ENCODE measurements at places on chromosomes 16 and 17. TPM values are rescaled to one million over a fixed set of nuclear protein-coding genes. Genes with fewer than 3 reads are reported as not detected.

DNA sequence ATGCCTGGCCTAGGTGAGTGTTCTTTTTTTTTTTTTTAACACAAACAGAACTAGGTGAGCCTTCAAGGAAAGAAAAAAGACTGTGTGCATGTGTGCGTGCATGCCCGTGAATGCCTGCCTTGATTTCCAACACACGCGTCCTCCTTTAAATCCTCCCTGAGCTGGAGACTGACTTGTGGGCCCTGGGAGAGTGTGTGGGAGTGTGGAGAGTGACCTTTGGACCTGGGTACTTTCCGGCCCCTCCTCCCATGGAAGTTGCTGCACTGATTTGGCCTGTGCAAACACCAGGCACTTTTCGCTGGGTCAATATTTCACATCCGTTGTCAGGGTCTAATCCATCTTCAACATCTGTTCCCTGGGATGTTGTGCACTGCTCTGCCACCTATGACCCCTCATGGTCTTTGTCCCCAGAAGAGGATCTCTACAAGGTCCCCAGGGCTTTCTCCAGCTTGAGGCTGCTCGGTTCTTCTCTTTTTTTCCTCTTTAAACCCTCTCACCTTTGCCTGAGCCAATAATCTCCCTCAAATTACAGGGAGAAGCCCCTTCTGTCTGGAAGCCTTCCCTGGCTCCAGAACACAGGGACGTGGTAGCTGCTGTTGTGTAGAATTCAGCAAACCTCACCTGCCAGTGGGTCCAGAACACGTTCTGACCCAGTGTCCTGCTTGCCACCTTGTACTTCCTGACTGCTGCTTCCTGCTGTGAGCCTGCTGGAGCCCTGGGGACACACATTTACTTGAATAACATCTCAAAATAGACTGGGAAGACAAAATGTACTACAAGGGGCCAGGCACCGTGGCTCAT, 20.8 kb upstream of the ATP5MC1 start:
- DNase-seq = peak; percentile 58

DNA sequence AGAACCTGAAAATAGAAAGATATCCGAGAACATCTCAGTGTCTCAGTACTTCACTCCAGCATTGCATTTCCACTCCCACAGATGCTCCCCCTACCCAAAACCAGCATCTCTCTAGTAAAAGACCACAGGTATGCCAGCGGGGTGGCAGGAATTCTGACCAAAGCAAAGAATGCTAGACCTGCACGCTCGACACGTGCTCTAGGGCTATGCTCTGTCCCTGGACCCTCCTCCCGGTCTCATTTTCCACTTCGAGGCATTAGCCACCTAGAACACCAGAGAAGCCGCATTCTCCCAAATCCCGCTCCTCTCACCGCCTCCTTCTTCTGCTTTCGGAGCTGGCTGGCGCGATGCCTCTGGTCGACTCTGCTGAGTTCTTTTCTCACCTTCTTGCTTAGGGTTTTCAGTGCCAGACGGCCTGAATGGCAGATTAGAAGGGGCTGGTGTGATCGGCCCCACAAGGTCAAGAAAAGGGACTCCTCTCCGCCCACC, 487 bp downstream of the TSR1 start:
- peak; percentile 73 for DNase-seq

The FOXO3B gene
- 10.7 TPM for total RNA-seq

GRCh38 chr16:66585481-66586239, 6.4 kb downstream of the CMTM2 start:
- DNase-seq = peak; percentile 22

DNA sequence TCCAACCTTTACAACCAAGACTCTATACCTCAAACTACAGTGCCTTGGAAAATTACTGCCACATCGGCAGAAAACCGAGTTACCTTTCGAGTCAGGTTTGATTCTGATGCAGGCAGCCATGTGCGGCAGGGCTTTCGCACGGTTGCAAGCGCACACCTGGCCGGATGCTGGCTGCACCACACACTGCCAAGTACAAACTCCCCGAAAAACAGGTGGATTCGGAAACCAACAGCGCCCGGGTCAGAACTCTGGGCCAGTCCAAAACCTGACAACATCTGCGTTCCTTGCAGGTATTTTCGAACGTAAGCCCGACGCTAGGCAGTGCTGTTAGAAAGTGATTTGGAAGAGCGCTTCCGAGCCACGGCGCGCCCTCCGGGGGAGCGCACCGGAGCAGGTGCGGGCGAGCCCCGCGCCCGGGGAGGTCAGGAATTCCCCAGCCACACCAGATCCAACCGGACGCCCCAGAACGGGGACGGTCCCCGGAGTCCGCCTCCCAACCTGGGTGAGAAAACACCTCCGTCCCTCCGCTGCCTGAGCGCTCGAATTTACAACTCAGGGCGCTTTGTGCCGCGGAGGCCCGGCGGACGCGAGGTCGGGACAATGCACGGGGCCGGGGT, 1.2 kb downstream of the USP7 start:
- peak; percentile 71 for DNase-seq

GRCh38 chr17:13253733-13254410, 236.0 kb upstream of the ELAC2 start:
- DNase-seq = no peak

- peak; percentile 51 for DNase-seq
Measured at GRCh38 chr16:8955828-8956227, 7.9 kb downstream of the USP7 start.

DNA sequence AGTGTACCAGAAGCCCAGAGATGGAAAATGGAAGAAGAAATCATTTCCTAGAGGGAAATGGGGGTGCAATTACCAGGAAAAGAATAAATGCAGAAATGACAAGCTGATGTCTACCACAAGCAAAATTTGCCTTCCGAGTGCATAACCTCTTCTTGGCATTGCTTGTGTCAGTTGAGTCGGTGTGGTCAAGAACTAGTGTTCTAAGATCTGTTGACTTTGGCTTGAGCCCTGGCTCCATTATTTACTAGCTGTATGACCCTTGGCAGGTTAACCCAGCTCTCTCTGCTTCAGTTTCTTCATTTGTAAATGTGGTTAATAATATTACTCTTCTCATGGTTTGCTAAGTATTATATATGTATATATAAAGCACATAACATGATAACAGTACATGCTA, 273.0 kb upstream of the IRX5 start:
- DNase-seq = no peak

GRCh38 chr17:36972905-36973304, 24.2 kb downstream of the AATF start:
- DNase-seq = no peak

DNA sequence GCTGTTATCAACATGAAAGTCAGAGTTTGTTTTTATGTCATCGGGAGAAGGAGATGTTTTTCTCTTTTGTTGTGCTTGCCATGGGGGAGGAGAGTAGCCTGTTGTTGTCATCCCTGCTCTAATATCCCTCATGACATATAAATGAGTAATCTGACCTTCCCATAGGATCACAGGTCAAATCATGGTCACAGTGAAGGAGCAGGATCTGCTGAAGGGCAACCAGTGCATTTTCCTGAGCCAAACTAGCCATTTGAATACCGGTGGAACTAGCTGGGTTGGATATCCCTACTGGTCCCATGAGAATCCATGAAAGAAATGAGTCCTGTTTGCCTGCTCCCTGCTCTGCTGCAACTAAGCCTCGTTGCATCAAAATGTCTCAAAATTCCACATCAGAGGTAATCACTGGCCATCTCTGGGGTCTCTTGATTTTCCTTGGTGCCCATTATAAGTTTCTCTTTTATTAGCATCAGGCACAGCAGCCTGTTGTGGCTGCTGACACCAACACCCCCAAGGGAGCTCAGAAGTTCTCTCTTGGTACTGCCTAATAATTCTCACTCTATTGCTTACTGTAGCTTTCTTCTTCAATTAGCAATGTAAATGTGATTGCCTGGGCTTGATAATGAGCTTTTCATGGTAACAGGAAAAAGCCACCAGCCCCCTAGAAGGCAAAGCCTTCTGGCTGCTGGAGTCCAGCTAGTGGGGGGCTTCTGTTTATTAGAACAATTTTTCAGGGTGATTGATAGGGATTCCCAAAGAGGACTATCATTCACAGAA, 211.4 kb upstream of the ERCC4 start:
- DNase-seq = no peak

- peak; percentile 81 for DNase-seq
Measured at GRCh38 chr16:2296661-2297505, 29.0 kb upstream of the RNPS1 start.

The ZNF750 gene
- not detected for total RNA-seq

The PMFBP1 gene
- total RNA-seq = 2.1 TPM

The HBA1 gene
- 1.1 TPM for total RNA-seq

- DNase-seq = no peak
Measured at GRCh38 chr17:49224997-49225337, 5.6 kb downstream of the PHOSPHO1 start.

DNA sequence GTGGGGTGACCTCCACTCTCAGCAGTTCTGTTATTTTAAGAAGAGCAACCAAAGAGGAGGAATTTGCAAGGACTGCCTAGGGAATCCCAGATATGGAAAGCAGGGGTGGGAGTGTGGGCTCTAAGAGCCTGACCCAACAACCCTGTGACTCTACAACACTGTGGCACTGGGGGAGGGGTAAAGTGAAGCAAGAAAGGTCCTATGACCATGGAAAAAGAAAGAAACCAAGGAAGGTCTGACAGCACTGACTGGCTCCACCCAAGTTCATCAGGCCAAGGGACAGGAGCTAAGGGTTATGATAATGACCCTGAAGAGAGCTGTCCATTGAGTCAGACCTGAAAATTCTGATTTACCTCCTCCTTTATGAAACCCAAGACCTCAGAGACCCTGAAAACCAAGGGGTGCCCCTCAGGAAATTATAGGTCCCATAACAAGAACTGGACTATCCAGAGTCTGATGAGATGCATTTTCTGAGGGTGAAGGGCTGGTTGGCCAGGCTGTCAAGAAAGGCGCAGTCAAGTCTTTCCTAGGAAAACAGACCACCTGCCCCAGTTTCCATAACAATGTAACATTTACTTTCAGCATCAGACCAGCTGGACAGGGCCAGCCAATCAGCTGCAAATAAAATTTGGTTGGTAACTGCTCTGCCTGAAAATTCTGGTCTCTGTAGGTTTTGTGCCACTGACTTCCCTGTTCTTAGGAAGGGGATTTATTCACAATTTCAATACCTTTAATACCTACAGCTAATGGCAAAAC, 53.8 kb upstream of the MTMR4 start:
- DNase-seq = no peak

- peak; percentile 98 for DNase-seq
Measured at GRCh38 chr17:67376737-67377487, at the start of gene PITPNC1. Gene PITPNC1, plus strand, starts transcription at chr17:67377281.

The MMP2 gene
- 67.8 TPM for total RNA-seq

- no peak for DNase-seq
Measured at GRCh38 chr17:82399041-82399441, 19.1 kb upstream of the HEXD start.

The CACNG5 gene
- total RNA-seq = 1.8 TPM

The C16orf46 gene
- total RNA-seq = 1.6 TPM

The FXR2 gene
- total RNA-seq = 52.1 TPM

DNA sequence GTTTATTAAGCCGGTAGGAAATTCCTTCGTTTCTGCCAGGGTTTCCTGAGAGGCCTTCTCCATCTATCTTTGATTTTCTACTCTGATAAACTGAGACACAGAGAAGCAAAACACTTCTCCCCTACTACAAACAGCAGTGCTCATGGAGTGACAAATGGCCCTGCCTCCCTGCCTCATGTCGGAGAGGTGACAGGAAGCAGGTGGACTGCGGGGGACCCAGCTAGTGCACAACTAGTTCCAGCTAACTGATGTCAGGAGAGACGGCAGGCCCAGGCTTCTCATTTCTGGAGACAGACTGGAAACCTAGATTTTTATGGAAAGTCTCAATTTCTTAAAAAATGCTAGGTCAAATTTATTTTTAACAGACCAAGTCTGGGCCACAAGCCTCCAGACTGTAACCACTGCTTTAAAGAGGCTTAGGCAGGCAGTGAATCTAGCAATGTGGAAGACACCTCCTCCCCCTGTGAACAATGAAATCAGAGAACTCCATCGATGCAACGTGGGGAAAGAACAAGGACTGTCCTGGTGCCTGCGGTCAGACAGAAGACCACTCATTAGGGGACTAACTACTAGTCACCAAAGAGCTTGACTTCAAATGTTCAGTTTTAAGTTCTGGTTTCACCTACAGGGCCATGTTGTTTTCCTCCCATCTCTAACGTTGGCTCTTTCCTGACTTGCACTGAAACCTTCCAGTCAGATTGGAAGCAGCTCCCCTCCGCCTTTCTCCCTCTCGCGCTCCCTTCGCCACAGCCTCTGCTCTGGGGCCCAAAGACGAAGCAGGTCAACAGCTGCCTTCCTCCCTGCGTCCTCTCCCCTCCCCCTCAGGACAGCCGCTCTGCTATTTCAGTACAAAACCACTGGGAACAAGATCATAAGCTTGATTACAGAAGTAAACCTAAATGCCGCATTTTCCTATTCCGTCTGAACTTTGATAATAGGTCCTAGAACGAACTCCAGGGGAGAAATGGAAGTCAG, 17.6 kb downstream of the GTF3C1 start:
- DNase-seq = no peak

- DNase-seq = peak; percentile 61
Measured at GRCh38 chr16:47617732-47618131, 156.6 kb downstream of the PHKB start.

DNA sequence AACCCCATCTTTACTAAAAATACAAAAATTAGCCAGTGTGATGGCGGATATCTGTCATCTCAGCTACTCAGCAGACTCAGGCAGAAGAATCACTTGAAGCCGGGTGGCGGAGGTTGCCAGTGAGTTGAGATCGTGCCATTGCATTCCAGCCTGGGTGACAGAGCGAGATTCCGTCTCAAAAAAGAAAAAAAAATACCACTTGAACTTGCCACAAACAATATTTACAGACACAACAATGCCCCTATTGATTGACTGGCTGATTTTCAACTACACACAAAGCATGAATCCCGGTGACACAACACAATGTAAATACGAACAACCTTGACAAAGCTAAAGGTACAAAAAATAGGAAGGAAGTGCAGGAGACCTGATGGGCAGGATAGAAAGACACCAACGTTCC, 49.3 kb downstream of the NXN start:
- DNase-seq = no peak

GRCh38 chr17:16440901-16441629, 25.7 kb downstream of the TRPV2 start:
- no peak for DNase-seq

DNA sequence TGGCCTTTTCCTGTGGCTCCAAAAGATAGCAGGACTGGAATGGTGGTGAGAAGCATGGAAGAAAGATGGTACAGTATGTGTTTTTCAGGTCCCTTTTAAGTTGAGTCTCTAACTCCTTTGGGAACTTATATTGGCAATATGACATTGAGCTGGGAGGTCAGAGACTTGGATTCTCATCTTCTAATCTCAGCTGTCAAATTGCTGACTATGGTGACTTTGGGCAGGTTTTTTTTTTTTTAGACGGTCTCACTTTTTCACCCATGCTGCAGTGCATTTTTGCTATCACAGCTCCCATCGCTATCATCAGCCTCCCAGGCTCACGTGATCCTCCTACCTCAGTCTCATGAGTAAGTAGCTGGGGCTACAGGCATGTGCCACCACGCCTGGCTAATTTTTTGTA, 15.1 kb upstream of the CDK5R1 start:
- peak; percentile 26 for DNase-seq

GRCh38 chr16:68037841-68038597, 14.9 kb downstream of the DUS2 start:
- no peak for DNase-seq

- peak; percentile 98 for DNase-seq
Measured at GRCh38 chr17:46818316-46818928, at the start of gene WNT3. Gene WNT3, minus strand, starts transcription at chr17:46818692. Its CDS starts 95 bp downstream, at chr17:46818597.
